ENCODE measurements at places on chromosomes 3 and 15. TPM values are rescaled to one million over a fixed set of nuclear protein-coding genes. Genes with fewer than 3 reads are reported as not detected.

DNA sequence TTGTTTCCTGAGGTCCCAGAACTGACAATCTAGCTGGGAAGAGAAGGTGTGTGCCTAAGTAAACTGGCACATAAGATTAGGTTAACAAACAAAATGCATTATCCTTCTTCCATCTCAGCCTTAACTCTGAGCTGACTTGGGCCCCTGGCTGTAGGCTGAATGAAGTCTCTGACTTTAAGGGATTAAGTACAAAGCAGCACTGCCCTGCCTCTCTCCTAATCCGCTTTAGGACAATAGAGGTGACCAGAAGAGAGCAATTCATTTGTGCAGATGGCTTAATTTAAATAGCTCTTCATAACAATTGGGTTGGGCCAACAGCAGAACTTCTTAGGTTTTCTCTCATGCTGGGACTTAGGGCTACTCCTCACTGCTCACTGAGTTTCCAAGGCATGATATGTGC lies 181.6 kb upstream of the SOX14 start:
- DNase-seq, result no peak

GRCh38 chr3:181913254-181913653 lies 201.5 kb downstream of the SOX2 start:
- DNase-seq, result no peak

GRCh38 chr3:38112378-38112761 lies 24.6 kb downstream of the ACAA1 start:
- no peak for DNase-seq

DNA sequence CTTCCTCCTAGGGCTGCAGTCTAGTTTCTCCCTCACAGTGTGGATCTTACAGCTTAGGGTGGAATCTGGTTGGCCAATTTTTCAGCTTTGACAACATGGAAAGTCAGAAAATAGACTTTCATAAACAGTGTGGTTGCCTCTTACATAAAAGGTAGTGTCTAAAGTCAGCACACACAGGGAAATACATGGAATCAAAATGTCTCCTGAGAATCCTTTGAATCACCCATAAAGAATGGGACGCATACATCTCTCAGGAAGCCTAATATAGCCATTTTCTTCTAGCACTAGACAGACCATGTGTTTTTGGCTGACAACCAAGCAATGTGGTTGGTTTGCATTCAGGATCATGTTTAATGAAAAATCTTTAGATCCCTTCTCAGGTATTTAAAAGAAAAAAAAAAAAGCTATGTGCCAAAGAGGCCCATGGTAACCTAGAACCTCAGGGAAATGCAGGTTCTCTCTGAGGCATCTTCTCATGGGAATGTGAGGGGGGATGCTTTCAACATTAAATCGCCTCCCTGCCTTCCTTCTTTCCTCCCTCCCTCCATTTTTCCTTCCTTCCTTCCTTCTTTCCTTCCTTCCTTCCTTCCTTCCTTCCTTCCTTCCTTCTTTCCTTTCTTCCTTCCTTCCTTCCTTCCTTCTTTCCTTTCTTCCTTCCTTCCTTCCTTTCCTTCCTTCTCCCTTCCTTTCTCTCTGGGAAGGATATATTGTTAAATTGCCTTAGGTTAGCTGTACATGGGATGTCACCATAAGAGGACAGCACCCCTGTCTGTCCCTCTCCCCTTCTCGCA lies 34.3 kb upstream of the ZBTB38 start:
- DNase-seq, result no peak

DNA sequence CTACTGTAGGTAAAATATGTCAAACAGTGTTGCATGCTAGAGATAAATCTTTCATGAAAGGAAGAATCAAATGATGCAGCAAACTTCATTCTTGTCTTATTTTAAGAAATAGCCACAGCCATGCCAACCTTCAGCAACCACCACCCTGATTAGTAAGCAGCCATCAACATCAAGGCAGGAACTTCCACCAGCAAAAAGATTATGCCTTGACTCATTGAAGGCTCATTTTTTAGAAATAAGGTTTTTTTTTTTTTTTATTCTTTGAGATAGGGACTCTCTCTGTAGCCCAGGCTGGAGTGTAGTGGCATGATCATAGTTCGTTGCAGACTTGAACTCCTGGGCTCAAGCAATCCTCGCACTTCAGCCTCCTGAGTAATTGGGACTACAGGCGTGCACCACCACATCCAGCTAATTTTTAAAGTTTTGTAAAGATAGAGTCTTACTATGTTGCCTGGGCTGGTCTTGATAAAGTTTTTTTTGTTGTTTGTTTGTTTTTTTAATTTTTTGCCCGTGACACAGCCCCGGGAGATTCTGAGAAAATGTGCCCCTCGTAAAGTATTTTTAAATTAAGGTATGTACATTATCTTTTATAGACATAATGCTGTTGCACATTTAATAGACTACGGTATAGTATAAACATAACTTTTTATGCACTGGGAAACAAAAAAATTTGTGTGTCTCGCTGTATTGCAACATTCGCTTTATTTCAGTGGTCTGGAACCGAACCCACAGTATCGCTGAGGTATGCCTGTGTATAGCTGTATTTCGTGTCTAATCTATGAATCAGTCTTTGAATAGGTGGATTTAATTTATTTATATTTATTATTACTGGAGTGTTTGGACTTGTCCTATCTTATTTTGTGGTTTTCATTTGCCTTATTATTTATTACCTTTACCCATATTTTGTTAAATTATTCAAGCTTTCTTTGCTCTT lies 23.3 kb downstream of the SNRK start:
- DNase-seq, result no peak

DNA sequence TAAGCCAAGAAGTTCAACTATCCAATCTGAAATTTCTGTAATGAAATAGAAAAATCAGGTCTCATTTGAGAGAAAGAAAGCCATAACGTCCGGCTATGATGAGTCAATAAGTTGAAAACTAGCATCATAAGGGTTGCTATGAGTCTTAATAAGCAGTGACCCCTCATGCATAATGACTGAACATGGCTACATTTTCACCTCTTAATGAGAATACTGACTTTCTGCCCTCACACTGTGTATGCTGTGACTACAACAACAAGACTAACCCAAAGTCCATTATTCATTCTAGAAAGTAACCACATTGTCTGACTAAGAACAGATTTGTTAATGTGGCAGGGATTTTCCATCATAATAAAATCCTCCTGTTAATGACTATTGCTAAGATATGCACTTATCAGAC lies 884.0 kb upstream of the CADM2 start:
- DNase-seq, result no peak

GRCh38 chr3:7962301-7962700 lies 539.3 kb upstream of the LMCD1 start:
- DNase-seq, result no peak

GRCh38 chr3:18989237-18989795 lies 159.0 kb upstream of the KCNH8 start:
- DNase-seq, result no peak

DNA sequence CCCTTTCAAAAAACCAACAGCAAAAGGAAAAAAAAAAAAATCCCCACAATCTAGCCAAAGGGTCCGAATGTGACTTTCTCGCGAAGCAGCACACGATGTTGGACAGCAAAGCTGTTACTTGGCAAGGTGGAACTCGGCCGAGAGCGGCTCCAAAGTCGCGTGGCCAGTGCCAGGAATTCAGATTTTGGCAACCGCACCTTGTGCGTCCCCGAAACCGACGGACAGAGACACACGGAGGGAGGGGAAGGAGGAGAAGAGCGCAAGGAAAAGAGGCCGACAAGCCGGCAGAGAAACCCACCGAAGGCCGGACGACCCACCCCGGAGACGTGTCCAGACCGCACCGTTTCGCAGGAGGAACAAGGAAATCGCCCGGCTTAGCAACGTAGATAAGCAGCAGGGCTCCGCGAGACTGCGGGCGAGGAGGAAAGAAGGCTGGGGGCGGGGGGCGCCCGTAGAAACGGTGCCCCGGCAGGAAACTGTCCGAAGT lies 517.3 kb downstream of the MECOM start:
- peak; percentile 65 for DNase-seq

DNA sequence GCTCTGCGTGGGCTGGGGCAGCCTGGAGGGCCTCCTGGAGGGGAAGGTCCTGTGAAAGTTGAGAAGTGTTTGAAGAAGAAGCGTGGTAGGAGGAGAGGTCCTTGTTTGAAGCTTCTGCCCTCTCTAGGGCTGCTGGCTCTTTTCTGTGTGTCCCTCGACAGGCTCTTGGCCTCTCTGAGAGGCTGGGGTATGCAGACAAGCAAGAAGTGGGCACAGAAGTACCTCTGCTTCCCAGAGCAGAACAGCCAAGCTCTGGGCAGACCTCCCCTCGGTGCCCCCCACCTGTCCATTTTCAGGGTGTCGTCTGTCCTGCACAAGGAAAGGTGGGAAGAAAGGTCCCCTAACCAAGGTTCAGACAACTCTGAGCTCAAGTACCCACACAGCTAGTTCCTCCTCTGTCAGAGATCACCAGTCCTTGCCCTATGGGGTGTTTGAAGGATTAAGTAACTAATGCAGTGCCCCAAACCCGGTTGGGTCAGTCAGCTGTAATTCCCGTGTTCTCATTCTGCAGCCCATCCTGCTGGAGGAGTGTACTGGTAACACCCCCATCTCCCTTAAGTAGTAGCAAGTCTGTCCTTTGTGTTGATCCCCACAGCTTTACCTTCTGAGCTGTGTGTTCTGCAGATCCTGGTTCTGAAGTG lies 6.3 kb downstream of the CSK start:
- DNase-seq, result no peak

- DNase-seq, result no peak
Observed at GRCh38 chr3:192339214-192339613, 388.1 kb downstream of the FGF12 start.

GRCh38 chr15:36415643-36416042 lies 163.8 kb upstream of the CDIN1 start:
- DNase-seq, result no peak

DNA sequence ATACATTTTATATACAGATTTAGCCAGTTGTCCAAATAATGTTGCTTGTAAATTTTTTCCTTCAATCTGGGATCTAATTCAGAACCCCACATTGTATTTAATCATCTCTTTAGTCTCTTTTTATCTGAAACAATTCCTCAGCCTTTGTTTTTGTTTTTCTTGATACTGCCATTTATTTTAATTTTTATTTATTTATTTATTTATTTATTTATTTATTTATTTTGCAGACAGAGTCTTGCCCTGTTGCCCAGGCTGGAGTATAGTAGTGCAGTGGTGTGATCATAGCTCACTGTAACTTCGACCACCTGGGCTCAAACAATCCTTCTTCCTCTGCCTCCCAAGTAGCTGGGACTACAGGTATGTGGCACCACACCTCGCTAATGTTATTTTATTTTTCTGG lies 61.5 kb downstream of the CHCHD4 start:
- DNase-seq, result no peak

DNA sequence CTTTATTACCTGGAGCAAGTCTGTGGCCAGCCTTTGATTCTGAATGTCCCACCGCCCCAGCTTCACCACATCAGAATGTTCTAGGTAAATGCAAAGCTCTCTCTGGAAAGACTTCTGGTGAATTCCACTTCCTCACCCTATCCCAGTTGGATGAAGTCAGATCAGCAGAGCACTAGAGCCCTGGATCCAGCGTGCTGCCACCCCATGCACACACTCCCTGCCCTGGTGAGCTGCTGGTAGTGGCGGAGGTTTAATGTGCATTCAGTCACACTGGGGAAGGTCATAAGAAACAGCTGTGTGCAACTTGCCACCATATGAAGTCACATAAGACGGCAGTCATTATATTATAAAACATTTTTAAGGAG lies 16.3 kb upstream of the SLC41A3 start:
- no peak for DNase-seq

- DNase-seq, result no peak
Observed at GRCh38 chr15:29785642-29786041, 36.6 kb downstream of the TJP1 start.

DNA sequence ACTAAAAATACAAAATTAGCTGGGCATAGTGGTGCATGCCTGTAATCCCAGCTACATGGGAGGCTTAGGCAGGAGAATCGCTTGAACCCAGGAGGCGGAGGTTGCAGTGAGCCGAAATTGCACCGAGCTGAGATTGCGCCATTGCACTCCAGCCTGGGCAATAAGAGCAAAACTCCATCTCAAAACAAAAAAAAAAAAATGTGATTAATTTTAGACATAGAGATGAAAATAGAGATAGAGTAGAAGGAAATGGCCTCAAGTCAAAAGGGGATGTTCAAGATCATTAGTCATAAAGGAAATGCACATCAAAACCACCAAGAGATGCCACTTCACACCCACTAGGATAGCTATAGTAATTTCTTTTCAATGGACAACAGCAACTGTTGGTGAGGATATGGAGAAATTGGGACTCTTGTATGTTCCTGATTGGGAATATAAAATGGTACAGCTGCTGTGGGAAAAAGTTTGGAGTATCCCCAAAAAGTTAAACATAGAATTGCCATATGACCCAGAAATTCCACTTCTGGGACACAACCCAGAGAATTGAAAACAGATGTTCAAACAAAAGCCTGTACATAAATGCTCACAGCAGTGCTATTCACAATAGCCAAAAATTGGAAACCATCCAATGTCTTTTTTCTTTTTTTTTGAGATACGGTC lies 55.4 kb downstream of the ABHD2 start:
- DNase-seq, result no peak

- DNase-seq, result no peak
Observed at GRCh38 chr3:9765865-9766264, 3.9 kb downstream of the CAMK1 start.

GRCh38 chr3:183272142-183272541 lies 19.1 kb downstream of the B3GNT5 start:
- no peak for DNase-seq

GRCh38 chr3:186260726-186261125 lies 101.3 kb downstream of the DGKG start:
- DNase-seq, result no peak

Gene CHCHD4
- 21.9 TPM for polyA plus RNA-seq

Gene GOLGA8N
- polyA plus RNA-seq, result 1.1 TPM

Gene HIGD2B
- polyA plus RNA-seq, result not detected

Gene ZNF385D
- polyA plus RNA-seq, result not detected

Gene KLHL40
- 1.1 TPM for polyA plus RNA-seq

Gene SHF
- 11.3 TPM for polyA plus RNA-seq

Gene CPB1
- polyA plus RNA-seq, result 0.07 TPM

Gene SGO1
- polyA plus RNA-seq, result 1.6 TPM

Gene PRRT3
- polyA plus RNA-seq, result 0.84 TPM

Gene EPB42
- not detected for polyA plus RNA-seq

Gene NMB
- polyA plus RNA-seq, result 7.7 TPM

Gene ABI3BP
- 122 TPM for polyA plus RNA-seq
